ENCODE measurements at places on chromosomes 11 and 22.
A peak's percentile ranks its signal among the peaks of the same experiment; 100 is the strongest.

DNA sequence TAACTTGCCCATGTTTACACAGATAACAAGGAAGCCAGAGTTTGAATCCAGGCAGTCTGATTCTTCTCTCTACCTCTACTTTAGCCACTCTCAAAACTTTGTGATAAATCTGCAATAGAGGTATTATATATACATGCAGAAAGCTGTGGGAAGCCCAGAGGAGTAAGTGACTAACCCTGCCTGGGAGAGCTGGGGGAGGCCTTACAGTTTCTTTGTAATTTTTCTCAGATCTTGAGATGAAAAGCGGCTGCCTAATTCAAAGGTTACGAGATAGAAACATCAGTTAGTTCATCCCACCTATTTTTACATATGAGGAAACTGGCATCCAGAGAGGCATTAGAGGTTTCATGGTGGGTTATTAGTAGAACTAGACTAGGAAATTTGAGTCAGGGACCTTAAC is 4.9 kb downstream of the STIM1 start:
- H3K4me3 ChIP-seq, result no peak overlapping the region
- DNase-seq, result no peak
- no peaks in the 10 kb centered on the region for H3K36me3 ChIP-seq
- H3K27ac ChIP-seq, result no peak overlapping the region
- no peaks in the 10 kb centered on the region for H3K27me3 ChIP-seq

- H3K27me3 ChIP-seq, result no peaks in the 10 kb centered on the region
- no peaks in the 10 kb centered on the region for H3K36me3 ChIP-seq
- DNase-seq, result no peak
- no peaks in the 10 kb centered on the region for H3K4me1 ChIP-seq
- H3K27ac ChIP-seq, result peak overlapping the region; percentile 13
- no peak overlapping the region for H3K4me3 ChIP-seq
These were observed 63.8 kb upstream of the WNT7B start for GRCh38 chr22:46040471-46041465.

- H3K4me3 ChIP-seq, result no peak overlapping the region
- peaks cover 20% of the 10 kb centered on the region for H3K4me1 ChIP-seq
- no peak overlapping the region for H3K27ac ChIP-seq
- H3K27me3 ChIP-seq, result no peaks in the 10 kb centered on the region
- no peaks in the 10 kb centered on the region for H3K36me3 ChIP-seq
These were observed 309.8 kb upstream of the NCAM1 start for GRCh38 chr11:112651386-112651785.

- no peaks in the 10 kb centered on the region for H3K36me3 ChIP-seq
- H3K4me3 ChIP-seq, result no peak overlapping the region
- no peaks in the 10 kb centered on the region for H3K4me1 ChIP-seq
- no peaks in the 10 kb centered on the region for H3K27me3 ChIP-seq
- DNase-seq, result no peak
These were observed 32.9 kb upstream of the GAL start for GRCh38 chr11:68651208-68651984.

- no peaks in the 10 kb centered on the region for H3K27me3 ChIP-seq
- no peak for DNase-seq
- no peak overlapping the region for H3K27ac ChIP-seq
- H3K36me3 ChIP-seq, result no peaks in the 10 kb centered on the region
- H3K4me1 ChIP-seq, result no peaks in the 10 kb centered on the region
These were observed 10.0 kb upstream of the MMP1 start for GRCh38 chr11:102807921-102808320.

DNA sequence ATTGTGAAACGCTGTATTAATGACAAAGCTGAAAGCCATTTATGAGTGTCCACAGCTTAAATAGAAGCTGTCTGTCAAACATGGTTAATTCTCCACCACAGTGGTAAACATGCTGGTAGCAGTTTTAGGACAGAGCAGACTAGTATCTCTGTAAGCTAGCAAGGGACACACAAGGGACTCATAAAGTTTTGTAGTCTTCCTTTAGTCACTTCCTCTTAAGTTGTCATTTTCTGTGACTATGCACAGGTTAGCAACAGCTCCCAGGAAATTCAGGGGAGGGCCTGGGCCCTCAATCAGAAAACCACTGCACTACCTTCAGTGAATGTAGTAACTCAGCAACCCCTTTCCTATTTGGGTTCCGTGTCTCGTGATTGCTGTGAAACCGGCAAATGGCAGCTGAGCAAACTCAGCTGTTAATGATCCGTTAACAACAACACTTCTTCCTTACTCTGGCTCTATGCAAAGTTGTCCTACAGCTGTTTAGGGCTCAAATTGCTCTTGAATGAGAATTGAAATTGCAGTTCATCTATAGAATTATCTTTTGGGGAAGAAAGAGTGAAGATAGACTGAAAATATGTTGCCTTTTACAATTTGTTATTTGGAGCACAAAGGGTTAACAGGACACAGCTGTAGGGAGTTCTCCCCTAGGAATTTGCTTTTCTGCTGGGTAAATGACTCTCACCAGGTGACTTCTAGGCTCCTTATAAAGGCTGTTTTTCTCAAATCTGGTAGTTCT is at the start of gene MMP26:
MMP26 (plus strand) TSS at position 731 of the 736 bp plus-strand sequence.
- no peak for DNase-seq
- no peaks in the 10 kb centered on the region for H3K27me3 ChIP-seq
- no peaks in the 10 kb centered on the region for H3K4me1 ChIP-seq
- no peak within 1 kb of the TSS for H3K27ac ChIP-seq
- H3K4me3 ChIP-seq, result no peak within 1 kb of the TSS

DNA sequence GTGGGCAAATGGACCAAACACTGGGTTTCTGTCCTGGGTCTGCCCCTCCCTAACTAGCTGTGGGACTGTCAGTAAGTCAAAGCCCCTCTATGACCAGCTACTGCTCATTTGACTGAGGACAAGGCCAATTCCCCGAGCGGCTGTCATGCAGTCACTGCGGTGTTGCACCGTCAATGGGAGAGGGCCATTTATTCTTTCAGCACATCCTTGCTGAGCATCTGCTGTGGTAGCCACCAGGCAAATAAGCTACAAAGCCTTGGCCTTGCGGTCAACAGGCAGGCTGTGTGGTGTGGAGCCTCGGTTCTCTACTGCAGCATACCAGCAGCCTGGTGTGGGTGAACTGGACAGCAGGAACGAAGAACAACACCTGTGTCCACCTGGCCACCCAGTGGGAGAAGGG is 25.8 kb upstream of the SERPIND1 start:
- no peak overlapping the region for H3K4me3 ChIP-seq
- no peak overlapping the region for H3K27ac ChIP-seq
- DNase-seq, result no peak
- peaks cover 60% of the 10 kb centered on the region for H3K36me3 ChIP-seq
- no peaks in the 10 kb centered on the region for H3K27me3 ChIP-seq

GRCh38 chr11:6693342-6694228 is 10.4 kb upstream of the MRPL17 start:
- peak overlapping the region; percentile 69 for H3K27ac ChIP-seq
- no peaks in the 10 kb centered on the region for H3K27me3 ChIP-seq
- no peaks in the 10 kb centered on the region for H3K36me3 ChIP-seq
- peak; percentile 87 for DNase-seq
- H3K4me3 ChIP-seq, result no peak overlapping the region
- H3K4me1 ChIP-seq, result peaks cover 20% of the 10 kb centered on the region

GRCh38 chr11:113137713-113138529 is 176.5 kb upstream of the TTC12 start:
- H3K27ac ChIP-seq, result no peak overlapping the region
- H3K36me3 ChIP-seq, result no peaks in the 10 kb centered on the region
- no peaks in the 10 kb centered on the region for H3K4me1 ChIP-seq
- H3K4me3 ChIP-seq, result no peak overlapping the region

DNA sequence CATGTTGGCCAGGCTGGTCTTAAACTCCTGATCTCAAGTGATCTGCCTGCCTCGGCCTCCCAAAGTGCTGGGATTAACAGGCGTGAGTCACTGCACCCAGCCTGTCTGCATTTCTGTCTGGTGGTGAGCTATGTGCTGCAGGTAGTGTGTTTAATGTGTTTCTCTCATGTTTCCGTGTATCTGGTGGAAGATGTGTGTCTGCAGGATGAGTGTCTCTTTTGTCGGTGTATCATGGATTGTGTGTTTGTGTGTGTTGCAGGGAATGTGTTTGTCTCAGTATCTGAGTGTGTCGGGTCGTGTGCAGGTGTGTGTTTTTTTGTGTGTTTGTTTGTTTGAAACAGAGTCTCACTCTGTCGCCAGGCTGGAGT is 16.1 kb downstream of the SCARF2 start:
- H3K4me3 ChIP-seq, result no peak overlapping the region
- H3K36me3 ChIP-seq, result no peaks in the 10 kb centered on the region
- no peak overlapping the region for H3K27ac ChIP-seq
- H3K4me1 ChIP-seq, result peaks cover 42% of the 10 kb centered on the region

- H3K4me3 ChIP-seq, result no peak overlapping the region
- H3K4me1 ChIP-seq, result no peaks in the 10 kb centered on the region
- no peaks in the 10 kb centered on the region for H3K27me3 ChIP-seq
- H3K27ac ChIP-seq, result no peak overlapping the region
These were observed 42.2 kb upstream of the PRDM11 start for GRCh38 chr11:45104006-45104789.
